ENCODE measurements at places on chromosomes 7 and 10. TPM values are rescaled to one million over a fixed set of nuclear protein-coding genes. Genes with fewer than 3 reads are reported as not detected.

GIMAP2 gene
- 5.9 TPM for total RNA-seq

GRCh38 chr7:149547126-149547525 lies 49.5 kb upstream of the ZNF746 start:
- H3K27ac ChIP-seq, result no peak overlapping the region
- no peak overlapping the region for H3K4me3 ChIP-seq
- no peaks in the 10 kb centered on the region for H3K27me3 ChIP-seq
- no peaks in the 10 kb centered on the region for H3K4me1 ChIP-seq

DNA sequence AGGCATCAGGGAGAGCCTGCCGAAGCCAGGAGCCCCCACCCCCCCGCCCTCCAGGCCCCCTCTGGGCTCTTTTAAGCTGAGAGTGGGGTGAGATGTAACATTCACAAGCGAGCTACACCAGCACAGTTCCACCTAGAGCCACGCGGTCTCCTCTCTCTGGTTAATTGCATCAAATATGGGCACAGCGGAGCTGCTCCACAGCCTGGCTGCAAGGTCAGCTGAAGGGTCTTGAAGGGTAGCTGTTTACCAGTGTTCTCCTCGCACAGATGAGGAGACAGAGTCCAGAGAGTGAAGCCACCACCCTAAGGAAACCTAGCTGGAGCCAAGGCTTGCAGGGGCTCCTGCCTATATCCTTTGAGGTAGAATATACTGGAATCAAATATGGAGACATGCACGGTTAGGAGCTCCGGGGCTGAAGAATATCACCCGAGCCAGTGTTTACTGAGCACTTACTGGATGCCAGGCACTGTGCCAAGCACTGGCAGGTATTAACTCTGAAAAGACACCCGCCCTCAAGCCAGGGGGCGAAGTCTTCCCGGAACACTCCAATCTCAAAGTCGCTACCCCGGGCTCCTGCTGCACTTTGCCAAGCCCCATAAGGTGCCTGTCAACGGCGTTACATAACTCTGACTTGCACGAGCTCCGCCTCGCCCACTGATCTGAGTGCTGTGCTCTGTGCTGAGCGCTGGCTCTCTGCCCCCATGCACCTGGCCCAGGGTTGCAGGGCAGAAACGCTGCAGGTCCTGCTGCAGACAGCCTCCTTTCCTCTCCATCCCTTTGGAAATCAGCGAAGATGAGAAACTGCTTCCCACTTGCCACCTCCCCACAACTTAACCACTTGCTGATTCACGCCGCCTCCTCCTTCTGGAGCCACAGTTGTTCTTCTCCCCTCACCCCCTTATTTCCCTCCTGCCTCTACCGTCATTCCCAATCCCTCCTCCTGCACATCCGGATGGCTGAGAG lies 5.4 kb downstream of the CHST15 start:
- no peak for DNase-seq
- peaks cover 10% of the 10 kb centered on the region for H3K4me1 ChIP-seq
- no peak overlapping the region for H3K4me3 ChIP-seq

GRCh38 chr7:81075150-81075549 lies 156.3 kb upstream of the SEMA3C start:
- H3K27ac ChIP-seq, result no peak overlapping the region
- no peaks in the 10 kb centered on the region for H3K4me1 ChIP-seq
- no peaks in the 10 kb centered on the region for H3K36me3 ChIP-seq
- no peak for DNase-seq
- H3K27me3 ChIP-seq, result no peaks in the 10 kb centered on the region

DNA sequence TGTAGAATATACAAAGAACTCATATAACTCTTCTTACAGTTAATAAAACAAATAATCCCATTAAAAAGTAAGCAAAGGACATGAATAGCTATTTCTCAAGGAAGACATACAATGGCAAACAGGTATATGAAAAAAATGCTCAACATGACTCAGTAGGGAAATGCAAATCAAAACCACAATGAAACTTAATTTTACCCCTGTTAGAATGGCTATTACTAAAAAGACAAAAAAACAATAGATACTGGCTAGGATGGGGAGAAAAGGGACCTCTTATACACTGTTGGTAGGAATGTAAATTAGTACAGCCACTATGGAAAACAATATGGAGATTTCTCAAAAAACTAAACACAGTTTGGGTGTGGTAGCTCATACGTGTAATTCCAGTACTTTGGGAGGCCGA lies 37.8 kb downstream of the HERPUD2 start:
- H3K27ac ChIP-seq, result no peak overlapping the region
- no peaks in the 10 kb centered on the region for H3K4me1 ChIP-seq
- no peaks in the 10 kb centered on the region for H3K27me3 ChIP-seq
- no peak overlapping the region for H3K4me3 ChIP-seq
